ENCODE measurements at places on chromosomes 3 and 15.
A peak's percentile ranks its signal among the peaks of the same experiment; 100 is the strongest.

GRCh38 chr3:179828738-179829137 lies 175.9 kb downstream of the USP13 start:
- DNase-seq, result no peak

DNA sequence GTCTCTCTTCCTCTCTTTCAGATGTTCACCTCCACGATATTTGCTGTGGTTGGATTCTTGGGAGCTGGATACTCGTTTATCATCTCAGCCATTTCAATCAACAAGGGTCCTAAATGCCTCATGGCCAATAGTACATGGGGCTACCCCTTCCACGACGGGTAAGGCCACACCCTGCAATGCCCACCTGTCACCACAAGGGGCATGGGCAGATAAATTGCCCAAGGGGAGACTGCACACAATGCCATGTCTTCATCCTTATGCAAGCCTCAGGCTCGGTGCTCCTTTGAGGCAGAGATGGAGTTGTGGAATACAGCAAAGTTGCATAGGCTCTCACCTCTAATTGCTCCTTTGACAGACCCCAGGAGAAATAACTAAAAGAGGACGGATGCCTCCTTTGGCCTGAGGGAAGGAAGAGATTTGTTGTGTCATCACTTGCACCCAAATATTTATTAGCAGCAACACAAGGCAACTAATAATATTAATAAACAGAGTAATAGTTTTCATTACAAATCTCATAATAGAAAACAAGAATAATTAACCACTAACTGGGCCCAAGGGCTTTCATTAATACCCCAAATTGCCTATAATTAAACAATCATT lies 13.2 kb downstream of the TM4SF4 start:
- DNase-seq, result no peak

- no peak for DNase-seq
These were observed 97.2 kb upstream of the ADAMTSL3 start for GRCh38 chr15:83556754-83557153.

DNA sequence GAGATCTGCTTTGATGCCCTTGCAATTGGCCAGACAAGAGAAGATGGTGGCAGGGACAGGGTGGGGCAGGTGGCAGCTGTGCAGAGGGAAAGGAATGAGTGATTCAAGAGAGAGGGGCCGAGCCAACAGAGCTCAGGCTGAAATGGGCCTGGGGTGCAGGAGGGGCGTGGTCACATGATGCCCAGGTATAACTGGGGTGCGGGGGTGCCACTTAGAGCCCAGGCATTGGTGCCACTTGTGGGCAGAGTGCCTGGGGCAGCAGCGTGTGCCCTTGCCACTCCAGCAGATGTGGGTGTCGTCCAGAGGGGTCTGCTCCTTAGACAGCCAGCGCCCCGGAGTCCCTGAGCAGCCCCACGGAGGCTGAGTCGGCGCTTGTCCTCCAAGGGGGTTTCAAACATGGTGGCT lies 88.7 kb downstream of the PLXNA1 start:
- DNase-seq, result no peak

GRCh38 chr15:20344601-20345400 lies 196.8 kb downstream of the GOLGA6L6 start:
- no peak for DNase-seq

DNA sequence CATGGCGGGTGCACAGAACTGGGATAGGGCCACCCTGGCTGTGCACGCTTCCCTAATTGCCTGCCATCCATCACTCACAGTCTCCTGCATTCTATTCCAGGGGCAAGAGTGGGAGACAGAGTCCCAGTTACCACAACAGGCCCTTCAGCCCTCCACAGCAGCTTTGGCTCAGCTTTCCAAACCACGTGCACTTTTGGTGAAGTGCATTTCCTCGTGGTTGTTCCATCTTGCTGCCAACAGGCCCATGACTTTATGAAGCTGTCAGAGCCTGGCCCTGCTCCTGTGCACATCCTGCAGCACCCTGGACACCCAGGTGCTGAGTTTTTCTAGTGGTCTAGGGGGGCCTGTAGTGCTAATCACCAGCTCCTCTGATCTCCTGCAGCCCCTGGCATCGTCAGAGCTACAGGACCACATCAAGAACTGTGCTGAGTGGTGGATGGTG lies 110.2 kb downstream of the ADCY5 start:
- no peak for DNase-seq

DNA sequence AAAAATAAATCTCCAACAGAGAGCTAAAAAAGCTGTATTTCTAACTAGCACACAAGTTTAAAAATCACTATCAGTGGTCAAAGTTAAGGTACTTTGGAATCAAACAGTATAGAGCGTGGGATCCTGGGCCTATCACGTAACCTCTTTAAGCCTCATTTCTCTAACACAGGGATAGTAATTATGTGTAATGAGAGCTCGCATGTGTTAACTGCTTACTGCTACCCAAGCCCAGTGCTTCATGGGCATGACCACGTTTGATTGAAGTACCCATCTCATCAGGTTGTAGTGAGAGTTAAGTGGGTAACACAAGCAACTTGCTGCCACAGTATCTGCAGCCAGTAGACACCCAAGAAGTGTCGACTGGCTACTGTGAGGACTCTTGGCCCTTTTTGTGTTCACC lies 28.2 kb upstream of the NOX5 start:
- DNase-seq, result no peak

GRCh38 chr3:23324745-23325144 lies 121.6 kb downstream of the UBE2E2 start:
- DNase-seq, result peak; percentile 38

GRCh38 chr3:157135671-157136396 lies 24.1 kb downstream of the CCNL1 start:
- no peak for DNase-seq

GRCh38 chr3:185594073-185594472 lies 8.0 kb downstream of the SENP2 start:
- no peak for DNase-seq

GRCh38 chr15:40104865-40105516 lies 3.7 kb downstream of the BMF start:
- DNase-seq, result peak; percentile 72

DNA sequence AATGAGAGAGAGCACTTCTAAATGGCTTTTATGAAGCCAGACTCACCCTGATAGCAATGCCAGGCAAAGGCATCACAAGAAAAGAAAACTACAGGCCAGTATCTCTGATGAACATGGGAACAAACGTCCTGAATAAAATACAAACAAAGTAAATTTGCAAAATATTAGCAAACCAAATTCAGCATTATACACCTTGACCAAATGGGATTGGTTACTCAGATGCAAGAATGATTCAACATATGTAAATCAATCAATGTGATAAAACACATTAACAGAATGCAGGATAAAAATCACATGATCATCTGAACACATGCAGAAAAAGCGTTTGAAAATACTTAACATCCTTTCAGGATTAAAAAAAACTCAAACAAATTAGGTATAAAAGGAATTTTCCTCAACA lies 494.9 kb upstream of the CCDC54 start:
- no peak for DNase-seq

GRCh38 chr15:67009576-67010569 lies 55.5 kb upstream of the SMAD3 start:
- DNase-seq, result no peak

DNA sequence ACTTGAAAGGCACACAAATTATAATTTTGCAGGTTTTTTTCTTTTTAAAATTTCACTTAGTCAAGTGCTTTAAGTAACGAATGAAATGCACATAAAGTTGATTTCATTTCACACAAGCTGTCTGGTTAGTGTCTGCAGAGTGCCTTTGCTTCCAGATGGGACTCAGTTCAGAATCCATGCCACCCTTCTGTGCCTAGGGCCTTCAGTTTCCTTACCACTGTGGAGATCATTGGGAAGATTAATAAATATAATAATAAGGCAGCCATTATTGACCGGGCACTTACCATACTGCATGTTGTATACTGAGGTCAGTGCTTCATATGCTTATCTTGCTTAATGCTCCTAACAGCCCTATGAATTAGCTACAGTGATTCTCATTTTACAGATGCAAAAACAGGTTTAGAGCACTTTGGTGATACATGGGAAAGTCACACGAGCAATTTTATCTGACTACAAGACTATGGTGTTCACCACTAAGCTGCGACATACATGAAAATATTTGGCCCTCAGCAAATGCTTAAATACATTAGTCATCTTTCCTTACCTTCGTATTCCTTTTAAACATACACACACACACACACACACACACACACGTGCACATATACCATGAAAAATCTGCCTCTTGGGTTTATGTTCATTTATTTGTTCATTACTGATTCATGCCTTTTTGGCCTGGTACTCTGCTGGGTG lies 3.1 kb downstream of the NMNAT3 start:
- no peak for DNase-seq

GRCh38 chr3:111861391-111861790 lies 2.3 kb downstream of the PHLDB2 start:
- no peak for DNase-seq

- no peak for DNase-seq
These were observed 63.1 kb downstream of the LPP start for GRCh38 chr3:188217011-188217463.

GRCh38 chr3:44030687-44031305 lies 210.9 kb upstream of the TOPAZ1 start:
- no peak for DNase-seq

DNA sequence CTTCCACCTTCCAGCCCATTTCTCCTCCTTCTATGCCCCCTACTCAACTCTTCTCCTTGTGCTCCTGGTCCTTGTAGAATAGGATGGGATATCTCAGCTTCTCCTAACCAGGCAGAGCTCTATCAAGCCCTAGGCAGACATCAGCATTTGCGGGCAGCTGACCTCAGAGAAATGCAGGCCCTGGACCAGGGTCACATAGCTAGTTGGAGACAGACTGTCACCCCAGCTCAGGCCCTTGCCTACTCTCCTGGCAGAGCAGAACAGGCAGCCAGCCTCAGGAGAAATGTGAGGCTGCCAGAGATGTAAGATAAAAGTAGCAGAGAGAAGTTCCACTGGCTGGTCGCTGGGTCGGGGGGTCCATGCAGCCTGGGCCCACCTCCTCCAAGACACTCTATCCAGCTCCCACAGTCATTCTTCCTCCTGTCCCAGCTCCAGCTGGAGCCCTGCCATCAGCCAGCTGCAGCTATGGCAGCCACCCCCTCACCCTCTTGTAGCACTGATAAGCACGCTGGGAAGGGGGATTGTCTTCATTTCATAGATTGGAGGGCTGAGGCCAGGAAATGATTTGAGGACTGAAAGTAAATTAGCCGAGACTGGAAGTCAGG lies 4.0 kb downstream of the CYP8B1 start:
- DNase-seq, result no peak

DNA sequence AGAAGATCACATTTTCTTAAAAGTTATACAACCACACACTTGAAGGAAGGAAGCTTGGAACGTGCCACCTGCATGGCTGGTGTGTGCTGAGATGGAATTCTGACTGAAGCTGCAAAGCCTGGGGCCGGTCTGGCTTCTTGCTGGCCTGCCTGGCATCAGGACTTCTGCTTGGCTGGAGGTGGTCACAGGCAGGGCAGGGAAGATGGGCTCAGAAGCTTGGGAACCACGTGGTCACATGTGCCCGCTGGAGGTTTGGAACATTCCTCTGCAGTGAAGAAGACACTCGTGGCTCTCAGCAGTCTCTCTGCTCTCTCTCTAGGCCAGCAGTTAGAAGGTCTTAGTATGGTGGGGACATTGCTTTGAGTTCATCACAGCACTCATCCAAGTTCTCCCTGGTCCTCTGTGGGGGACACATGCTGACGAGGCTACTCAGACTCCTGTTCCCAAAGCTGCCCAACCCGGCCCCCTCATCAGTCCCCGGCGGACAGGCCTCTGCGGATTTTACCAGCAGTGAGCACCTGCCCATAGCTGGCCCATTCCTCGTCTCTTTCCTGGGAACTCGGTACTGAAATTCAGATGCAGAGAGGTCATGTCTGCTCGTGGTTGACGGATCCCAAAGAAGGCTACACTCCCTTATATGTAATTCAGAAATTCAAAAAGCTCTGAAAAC lies 229.0 kb downstream of the ADAMTS17 start:
- DNase-seq, result no peak

DNA sequence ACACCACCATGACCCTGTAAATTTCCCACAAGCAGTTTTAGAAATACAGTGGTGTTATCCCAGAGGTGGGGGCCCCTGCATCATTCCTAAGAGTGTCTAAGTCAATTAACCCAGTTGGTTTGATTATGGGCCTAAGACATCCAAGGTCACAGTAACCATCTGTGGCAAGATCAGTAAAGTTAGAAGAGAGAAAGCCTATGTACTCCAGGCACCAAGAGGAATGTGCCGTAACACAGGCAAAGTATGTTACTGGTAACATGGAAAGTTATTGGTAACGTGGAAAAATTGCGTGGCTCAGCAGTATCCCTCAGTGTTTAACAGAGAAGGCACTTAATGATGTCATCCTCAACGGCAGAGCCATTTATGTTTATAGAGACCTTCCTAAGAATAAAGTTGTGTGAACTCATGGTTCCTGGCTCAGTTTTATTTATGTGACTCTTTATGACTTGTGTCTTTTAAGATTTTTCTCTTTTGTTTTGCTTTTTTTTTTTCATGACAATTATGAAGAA lies 144.1 kb upstream of the RASGRP1 start:
- no peak for DNase-seq

DNA sequence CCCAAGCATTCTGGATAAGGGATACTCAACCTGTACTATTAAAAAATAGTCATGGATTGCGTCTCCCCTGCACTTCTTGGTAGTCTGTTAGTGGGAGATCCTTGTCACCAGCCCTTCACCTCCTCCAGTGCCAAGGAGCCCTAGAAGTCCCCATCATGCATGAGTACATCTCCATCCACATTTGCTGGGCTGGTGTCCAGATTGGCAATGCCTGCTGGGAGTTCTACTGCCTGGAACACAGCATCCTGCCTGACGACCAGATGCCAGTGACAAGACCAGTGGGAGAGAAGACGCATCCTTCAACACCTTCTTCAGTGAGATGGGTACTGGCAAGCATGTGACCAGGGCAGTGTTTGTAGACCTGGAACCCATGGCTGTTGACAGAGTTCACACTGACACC lies 85.7 kb downstream of the ADAMTSL3 start:
- no peak for DNase-seq

DNA sequence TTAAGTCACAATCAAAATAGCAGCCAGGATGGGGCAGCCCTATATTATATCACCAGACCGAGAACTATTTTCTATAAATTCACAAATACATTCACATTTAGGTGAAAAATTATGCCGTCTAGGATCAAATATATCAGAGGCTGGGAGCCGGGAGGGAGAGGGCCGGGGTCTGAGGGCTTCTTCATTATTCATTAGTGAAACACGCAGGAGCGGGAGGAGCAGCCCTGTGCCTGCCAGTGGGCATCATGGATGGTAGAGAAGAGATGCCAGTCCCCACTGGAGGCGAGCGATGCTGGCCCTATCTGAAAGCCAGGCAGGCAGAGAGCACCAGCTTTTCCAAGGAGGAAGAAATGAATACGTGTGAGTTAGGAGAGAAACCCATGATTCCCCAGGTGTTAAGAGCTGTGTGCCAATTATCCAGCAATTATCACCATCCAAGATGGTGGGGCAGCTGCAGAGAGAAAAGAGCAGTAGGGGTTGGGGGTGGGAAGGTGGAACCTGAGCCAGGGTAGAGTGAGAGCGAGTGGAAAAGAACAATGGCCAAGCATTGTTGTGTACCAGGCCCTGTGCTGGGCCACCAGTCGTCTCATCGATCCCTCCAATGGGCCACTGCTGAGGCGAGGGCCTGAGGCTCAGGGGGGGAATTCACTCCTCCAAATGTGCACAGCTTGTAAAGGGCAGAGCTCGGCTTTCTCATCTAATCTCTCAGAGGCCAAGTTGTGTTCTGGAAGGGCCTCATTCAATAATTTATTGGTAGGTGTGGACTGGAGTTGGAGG lies 261.3 kb upstream of the TLE3 start:
- DNase-seq, result no peak

- DNase-seq, result peak; percentile 72
These were observed 227.8 kb upstream of the CTNNB1 start for GRCh38 chr3:40971191-40972168.

- DNase-seq, result no peak
These were observed 138.6 kb downstream of the FBLN2 start for GRCh38 chr3:13687517-13687943.

GRCh38 chr15:34223904-34224596 lies 766 bp upstream of the EMC4 start:
- no peak for DNase-seq
